ENCODE measurements at places on chromosomes 6 and 20. TPM values are rescaled to one million over a fixed set of nuclear protein-coding genes. Genes with fewer than 3 reads are reported as not detected.
A peak's percentile ranks its signal among the peaks of the same experiment; 100 is the strongest.

- no peak overlapping the region for H3K4me3 ChIP-seq
- no peaks in the 10 kb centered on the region for H3K27me3 ChIP-seq
- no peak for DNase-seq
- no peaks in the 10 kb centered on the region for H3K4me1 ChIP-seq
- H3K27ac ChIP-seq = no peak overlapping the region
Observed at GRCh38 chr6:37913210-37913609, 93.7 kb downstream of the ZFAND3 start.

GRCh38 chr20:44629542-44629941 lies 22.0 kb downstream of the ADA start:
- H3K4me3 ChIP-seq = no peak overlapping the region
- no peaks in the 10 kb centered on the region for H3K27me3 ChIP-seq
- no peaks in the 10 kb centered on the region for H3K4me1 ChIP-seq
- DNase-seq = no peak
- H3K27ac ChIP-seq = no peak overlapping the region
- no peaks in the 10 kb centered on the region for H3K36me3 ChIP-seq

- DNase-seq = no peak
- no peaks in the 10 kb centered on the region for H3K27me3 ChIP-seq
- 0 out of 2 replicates have a peak overlapping the region, but pooled peaks have one; percentile 2 for H3K27ac ChIP-seq
- H3K36me3 ChIP-seq = no peaks in the 10 kb centered on the region
Observed at GRCh38 chr6:114430534-114431124, 87.8 kb upstream of the HS3ST5 start.

DNA sequence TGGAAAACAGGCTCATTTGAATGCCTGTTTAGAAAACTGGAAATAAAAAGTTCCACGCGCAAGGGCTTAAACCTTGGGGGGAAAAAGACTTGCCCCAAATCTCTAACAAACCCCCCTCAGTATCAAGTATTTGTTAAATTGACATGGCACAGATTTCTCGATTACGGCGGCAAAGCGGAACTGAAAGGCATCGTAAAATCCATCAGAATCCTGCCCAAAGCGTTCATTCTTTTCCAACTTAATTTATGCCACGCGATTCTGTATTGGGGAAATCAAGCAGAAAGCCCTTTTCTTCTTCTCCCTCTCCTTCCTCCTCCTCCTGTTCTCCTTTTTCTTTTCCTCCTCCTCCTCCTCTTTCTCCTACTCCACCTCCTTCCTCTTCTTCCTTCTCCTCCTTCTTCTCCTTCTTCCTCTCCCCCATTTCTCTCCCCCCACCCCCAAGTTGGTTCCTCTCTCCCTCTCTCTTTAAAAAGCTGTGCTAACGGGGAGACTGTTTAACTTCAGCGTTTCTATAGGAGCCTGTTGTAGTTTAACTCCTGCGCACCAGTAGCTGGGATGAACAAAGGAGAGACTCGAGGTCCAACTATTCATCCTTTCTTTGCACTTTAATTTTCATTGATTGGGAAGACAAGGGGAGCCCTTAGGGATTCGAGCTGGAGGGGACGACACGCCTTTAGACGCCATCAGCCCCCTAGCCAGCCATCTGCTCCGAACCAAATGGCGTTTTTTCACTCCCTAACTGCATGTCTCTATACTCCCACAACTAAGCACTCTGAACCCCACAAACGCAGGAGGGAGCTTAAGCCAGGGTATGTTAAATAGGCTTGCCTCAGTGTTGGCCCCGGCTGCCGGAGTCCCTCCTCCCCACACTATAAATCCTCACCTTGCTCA lies 2.7 kb upstream of the DLL1 start:
- peaks cover 20% of the 10 kb centered on the region for H3K4me1 ChIP-seq
- H3K27me3 ChIP-seq = peaks cover 55% of the 10 kb centered on the region
- peak overlapping the region; percentile 28 for H3K4me3 ChIP-seq
- DNase-seq = no peak
- H3K36me3 ChIP-seq = peaks cover 2% of the 10 kb centered on the region

GRCh38 chr20:51196991-51197651 lies 174.2 kb upstream of the KCNG1 start:
- no peaks in the 10 kb centered on the region for H3K36me3 ChIP-seq
- DNase-seq = no peak

DNA sequence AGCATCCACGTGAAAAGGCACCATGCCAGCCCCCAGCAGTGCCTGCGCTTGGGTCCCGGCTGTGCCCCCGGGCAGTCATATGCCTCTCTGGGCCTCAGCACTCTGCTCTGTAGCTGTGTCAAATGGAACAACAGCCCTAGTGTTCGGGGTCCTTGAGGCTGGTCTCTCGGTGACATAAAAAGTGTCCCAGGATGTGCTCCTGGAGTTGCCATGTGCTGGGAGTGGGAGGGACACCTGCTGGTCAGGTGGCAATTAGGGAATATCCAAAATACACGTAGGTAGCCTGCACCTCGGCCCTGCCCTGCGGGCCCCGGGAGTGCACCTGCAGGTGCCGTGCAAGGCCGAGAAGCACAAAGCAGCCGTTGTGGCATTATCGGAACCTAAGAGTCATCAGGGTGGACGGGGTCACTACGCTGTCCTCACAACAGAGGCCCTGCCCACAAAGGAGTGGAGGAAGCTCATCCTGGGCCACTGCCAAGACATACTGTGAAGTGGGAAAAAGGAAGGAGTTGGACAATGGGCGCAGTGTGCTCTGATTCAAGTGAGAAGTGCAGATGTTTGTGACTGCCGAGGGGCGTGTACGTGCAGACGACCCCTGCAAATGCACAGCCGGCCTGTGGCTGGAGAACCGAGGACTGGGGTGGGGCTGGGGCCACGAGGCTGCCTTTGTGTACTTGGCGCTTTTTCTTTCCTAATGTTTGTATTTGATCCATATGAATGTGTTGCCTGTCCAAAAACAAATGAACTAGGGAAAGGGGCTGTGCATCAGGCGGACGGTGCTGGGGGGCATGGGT lies 24.6 kb downstream of the SLCO4A1 start:
- no peak for DNase-seq
- no peak overlapping the region for H3K27ac ChIP-seq
- H3K4me3 ChIP-seq = no peak overlapping the region
- H3K27me3 ChIP-seq = no peaks in the 10 kb centered on the region
- H3K4me1 ChIP-seq = no peaks in the 10 kb centered on the region
- no peaks in the 10 kb centered on the region for H3K36me3 ChIP-seq

- no peaks in the 10 kb centered on the region for H3K36me3 ChIP-seq
- H3K27me3 ChIP-seq = peaks cover 16% of the 10 kb centered on the region
- peaks cover 19% of the 10 kb centered on the region for H3K4me1 ChIP-seq
- H3K27ac ChIP-seq = no peak overlapping the region
- peak; percentile 86 for DNase-seq
Observed at GRCh38 chr20:34983995-34984735, 28.5 kb downstream of the MYH7B start.

DNA sequence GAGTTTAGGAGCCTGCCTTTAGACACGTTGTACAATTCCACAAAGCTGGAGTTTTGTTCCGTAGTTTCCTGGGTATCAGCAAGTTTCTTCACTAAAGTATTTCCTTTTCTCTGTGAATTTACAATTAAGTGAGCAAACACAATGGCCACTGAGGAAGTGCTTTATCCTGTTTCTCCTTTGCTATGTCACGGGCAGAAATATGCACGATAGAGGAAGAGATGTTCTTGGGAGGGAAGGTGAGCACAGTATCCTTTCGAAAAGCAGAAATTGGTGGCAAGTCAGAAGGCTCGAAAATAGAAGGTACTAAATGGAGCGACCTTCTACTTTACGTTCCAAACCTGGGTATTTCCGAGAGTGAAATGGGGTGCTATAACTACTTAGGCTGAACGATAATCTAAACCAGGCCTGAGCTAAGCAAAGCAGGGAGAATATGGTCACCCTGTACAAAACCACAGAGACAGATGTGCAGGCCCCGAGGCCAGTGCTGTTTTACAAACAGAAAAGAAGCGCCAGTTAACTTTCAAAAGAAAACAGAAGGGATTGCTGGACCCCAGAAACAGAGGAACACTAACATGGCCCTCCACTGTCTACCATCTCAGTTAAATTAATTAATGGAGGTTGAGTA lies 259.6 kb downstream of the TBC1D7 start:
- H3K4me3 ChIP-seq = no peak overlapping the region
- no peaks in the 10 kb centered on the region for H3K4me1 ChIP-seq
- no peak overlapping the region for H3K27ac ChIP-seq
- no peaks in the 10 kb centered on the region for H3K27me3 ChIP-seq
- DNase-seq = no peak

- H3K4me1 ChIP-seq = peaks cover 4% of the 10 kb centered on the region
- DNase-seq = no peak
- H3K36me3 ChIP-seq = no peaks in the 10 kb centered on the region
Observed at GRCh38 chr20:1975291-1975690, 18.6 kb downstream of the PDYN start.

GRCh38 chr20:35431621-35432429 lies 6.2 kb downstream of the GDF5 start:
- H3K36me3 ChIP-seq = no peaks in the 10 kb centered on the region
- H3K27me3 ChIP-seq = no peaks in the 10 kb centered on the region
- H3K27ac ChIP-seq = no peak overlapping the region
- peaks cover 12% of the 10 kb centered on the region for H3K4me1 ChIP-seq
- no peak overlapping the region for H3K4me3 ChIP-seq

- H3K27me3 ChIP-seq = no peaks in the 10 kb centered on the region
- H3K4me3 ChIP-seq = no peak overlapping the region
- H3K36me3 ChIP-seq = no peaks in the 10 kb centered on the region
Observed at GRCh38 chr20:52829111-52829510, 143.0 kb upstream of the TSHZ2 start.

GRCh38 chr6:87105823-87106222 lies 10.9 kb upstream of the CGA start:
- no peaks in the 10 kb centered on the region for H3K27me3 ChIP-seq
- no peaks in the 10 kb centered on the region for H3K4me1 ChIP-seq
- H3K4me3 ChIP-seq = no peak overlapping the region
- no peaks in the 10 kb centered on the region for H3K36me3 ChIP-seq
- H3K27ac ChIP-seq = no peak overlapping the region
- DNase-seq = no peak

DNA sequence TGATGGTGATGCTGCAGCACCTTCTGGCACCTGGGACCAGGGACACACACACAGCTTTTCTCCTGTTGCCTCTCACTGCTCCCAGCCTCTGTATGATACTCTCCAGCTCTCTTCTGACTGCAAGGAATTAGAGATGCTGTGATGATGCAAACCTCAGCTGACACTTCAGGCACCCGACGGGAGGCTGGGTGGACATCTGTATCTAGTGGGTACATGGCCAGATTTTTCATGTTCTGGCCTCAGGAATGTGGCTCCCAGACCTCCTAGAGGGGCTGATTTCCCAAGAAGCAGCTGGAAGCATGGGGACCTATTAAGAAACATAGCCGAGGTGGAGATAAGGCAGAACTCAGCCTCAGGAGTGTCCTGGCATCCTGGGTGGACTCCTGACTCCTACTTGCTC lies 6.8 kb upstream of the EPB41L1 start:
- no peak for DNase-seq
- H3K27me3 ChIP-seq = no peaks in the 10 kb centered on the region
- H3K4me1 ChIP-seq = no peaks in the 10 kb centered on the region
- no peak overlapping the region for H3K4me3 ChIP-seq

DNA sequence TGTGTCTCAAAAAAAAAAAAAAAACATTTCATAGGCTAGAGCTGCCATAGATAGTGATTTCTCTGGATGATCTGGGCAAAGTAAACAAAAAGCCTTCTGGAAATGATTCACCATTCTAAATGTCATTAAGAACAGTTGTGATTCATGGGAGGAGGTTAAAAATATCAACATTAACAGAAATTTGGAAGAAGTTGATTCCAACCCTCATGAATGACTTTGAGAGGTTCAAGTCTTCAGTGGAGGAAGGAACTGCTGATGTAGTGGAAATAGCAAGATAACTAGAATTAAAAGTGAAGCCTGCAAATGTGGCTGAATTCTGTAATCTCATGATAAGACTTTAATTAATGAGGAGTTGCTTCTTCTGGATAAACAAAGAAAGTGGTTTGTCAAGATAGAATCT lies 26.8 kb upstream of the MMP24 start:
- H3K27me3 ChIP-seq = no peaks in the 10 kb centered on the region
- no peak overlapping the region for H3K27ac ChIP-seq
- no peaks in the 10 kb centered on the region for H3K4me1 ChIP-seq
- no peak overlapping the region for H3K4me3 ChIP-seq

DNA sequence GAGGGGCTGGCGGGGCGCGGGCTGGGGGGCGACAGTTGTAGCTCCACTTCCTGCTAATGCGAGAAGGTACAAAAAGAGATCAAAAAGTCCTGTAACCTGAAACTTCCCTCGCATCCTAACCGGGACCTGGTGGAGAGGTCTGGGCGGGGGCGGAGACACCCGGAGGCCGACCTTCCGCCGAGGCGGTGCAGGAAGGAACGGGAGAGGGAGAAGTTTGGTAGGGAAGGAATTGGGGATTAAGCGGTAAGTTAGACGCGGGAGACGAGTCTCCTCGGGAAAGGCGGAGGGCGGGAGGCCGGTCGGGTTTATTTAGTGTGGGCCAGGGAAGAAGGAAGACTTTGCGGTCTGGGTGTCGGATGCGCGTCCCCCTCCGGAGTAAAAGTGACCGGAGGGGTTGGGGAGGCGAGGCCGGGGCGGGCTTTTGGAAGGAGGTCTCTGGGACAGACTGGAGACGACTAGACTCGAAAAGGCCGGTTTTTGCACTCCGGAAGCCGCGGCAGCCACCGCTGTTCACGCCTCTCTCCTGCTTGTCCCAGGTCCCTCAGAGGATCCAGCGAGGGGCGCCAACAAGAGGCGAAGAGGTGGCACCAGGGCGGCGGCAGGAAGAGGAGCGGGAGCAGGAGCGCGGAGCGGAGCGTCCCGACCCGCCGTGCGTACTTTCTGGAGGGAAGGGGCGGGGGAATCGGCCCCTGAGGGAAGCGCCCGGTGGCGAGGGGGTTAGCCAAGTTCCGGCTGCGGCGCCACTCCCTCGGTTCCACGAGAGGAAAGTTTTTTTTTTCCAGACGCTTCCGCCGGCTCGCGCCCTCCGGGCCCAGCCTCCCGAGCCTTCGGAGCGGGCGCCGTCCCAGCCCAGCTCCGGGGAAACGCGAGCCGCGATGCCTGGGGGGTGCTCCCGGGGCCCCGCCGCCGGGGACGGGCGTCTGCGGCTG lies 734 bp downstream of the TPBG start:
- peak overlapping the region; percentile 97 for H3K4me3 ChIP-seq
- H3K4me1 ChIP-seq = peaks cover 9% of the 10 kb centered on the region
- H3K27me3 ChIP-seq = no peaks in the 10 kb centered on the region
- peaks cover 11% of the 10 kb centered on the region for H3K36me3 ChIP-seq
- peak overlapping the region; percentile 57 for H3K27ac ChIP-seq
- DNase-seq = peak; percentile 83

- no peak overlapping the region for H3K27ac ChIP-seq
- no peaks in the 10 kb centered on the region for H3K27me3 ChIP-seq
- H3K4me1 ChIP-seq = peaks cover 6% of the 10 kb centered on the region
- DNase-seq = no peak
- no peaks in the 10 kb centered on the region for H3K36me3 ChIP-seq
- peak overlapping the region; percentile 88 for H3K4me3 ChIP-seq
Observed at GRCh38 chr6:53795340-53795701, 516 bp downstream of the LRRC1 start.

PRR18 gene
- 0.23 TPM for total RNA-seq

BPI gene
- total RNA-seq = not detected

MUC22 gene
- total RNA-seq = not detected

AFDN gene
- total RNA-seq = 196 TPM

SLC24A3 gene
- total RNA-seq = 6.2 TPM

VSX1 gene
- total RNA-seq = not detected

OR12D3 gene
- total RNA-seq = not detected

MRPL2 gene
- total RNA-seq = 99.9 TPM

MCCD1 gene
- total RNA-seq = not detected

TMEM200A gene
- total RNA-seq = 12.9 TPM

PREX1 gene
- 12.8 TPM for total RNA-seq

TSHZ2 gene
- 0.30 TPM for total RNA-seq

CCDC170 gene
- total RNA-seq = 0.09 TPM

OLIG3 gene
- 0.60 TPM for total RNA-seq

Data from H1 (cell line).